Heart left ventricle (tissue), 16 donors: ENCODE measurements at places on chromosomes 7 and 10. TPM values are rescaled to one million over a fixed set of nuclear protein-coding genes. Genes with fewer than 3 reads are reported as not detected.

DNA sequence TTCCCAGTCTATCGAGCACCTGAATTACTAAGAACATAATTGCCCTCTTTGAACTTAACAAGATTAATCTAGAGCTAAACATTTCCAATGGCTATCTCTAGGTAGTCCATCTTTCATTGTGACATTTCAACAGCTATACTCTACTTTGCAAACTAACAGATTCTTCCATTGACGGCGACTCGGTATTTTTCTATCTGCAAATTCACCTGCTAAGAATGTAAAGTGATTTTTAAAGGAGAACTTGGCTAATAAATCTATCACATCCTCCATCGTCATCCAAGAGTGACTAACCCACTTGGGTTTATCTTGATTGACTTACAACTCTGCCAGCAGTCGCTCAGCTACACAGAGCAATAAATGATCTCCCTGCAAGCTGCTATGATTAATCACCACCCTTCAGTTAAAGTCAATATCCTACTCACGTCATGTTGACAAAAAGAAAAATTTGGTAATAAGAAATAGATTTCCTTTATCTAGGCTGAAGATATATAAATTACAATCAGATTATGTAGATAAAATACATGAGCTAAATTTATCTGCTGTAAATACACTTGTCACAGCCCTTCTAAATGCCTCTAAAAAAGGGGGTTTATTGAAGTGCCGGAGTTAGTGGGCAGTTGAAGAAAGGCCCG, 99.5 kb downstream of the SFMBT2 start:
- H3K36me3 ChIP-seq = peaks cover 9% of the 10 kb centered on the region
- no peaks in the 10 kb centered on the region for H3K4me1 ChIP-seq
- H3K4me3 ChIP-seq = no peak overlapping the region
- H3K27me3 ChIP-seq = no peaks in the 10 kb centered on the region
- DNase-seq = no peak

DNA sequence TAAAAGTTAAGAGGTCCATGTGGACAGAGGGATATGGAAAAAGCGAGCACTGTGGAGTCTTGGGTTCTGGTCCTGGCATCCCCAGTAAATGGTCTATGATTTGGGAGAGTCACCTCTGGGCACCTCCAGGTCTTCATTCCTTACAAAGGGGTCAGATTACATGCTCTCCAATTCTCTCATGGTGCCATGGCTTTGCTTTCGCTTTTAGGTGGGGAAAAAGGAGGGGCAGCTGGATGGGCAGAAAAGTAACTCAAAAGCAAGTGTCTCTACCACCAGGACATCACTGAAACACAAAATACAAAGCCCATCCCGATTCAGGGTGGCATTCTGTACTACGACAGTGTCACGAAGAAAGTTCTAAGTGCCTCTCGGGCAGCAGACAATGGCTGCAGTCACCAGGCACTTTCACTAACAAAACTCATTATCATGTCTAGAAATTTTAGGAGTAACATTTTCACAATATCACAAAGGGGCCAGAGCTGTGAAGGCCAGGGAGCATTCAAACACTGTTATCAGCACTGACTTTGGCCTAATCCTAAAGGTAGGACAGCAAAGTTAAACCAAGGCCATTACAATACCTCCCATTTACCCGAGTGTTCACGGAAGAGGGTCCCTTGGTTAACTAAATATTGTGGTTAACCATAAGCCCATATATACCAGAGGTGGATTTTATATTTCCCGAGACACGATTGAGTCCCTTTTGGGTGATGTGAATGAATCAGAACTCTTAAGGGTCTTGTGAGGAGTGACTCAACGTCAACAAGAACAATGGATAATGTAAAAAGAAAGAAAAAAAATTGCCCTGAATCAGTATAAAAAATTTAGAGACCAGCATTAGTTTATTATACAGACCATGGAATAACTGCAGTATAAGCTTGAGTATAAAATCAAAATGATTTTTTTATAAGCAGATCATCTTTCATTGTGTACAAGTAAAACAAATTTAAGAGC, 2.5 kb downstream of the PSAP start:
- no peak for DNase-seq
- H3K4me3 ChIP-seq = peak overlapping the region; percentile 80
- H3K36me3 ChIP-seq = no peaks in the 10 kb centered on the region
- H3K27ac ChIP-seq = no peak overlapping the region
- H3K4me1 ChIP-seq = peaks cover 72% of the 10 kb centered on the region

GRCh38 chr10:95384011-95384704, 93.4 kb upstream of the PDLIM1 start:
- no peak overlapping the region for H3K4me3 ChIP-seq
- no peak overlapping the region for H3K27ac ChIP-seq
- no peak for DNase-seq
- H3K36me3 ChIP-seq = peaks cover 82% of the 10 kb centered on the region
- H3K27me3 ChIP-seq = no peaks in the 10 kb centered on the region

DNA sequence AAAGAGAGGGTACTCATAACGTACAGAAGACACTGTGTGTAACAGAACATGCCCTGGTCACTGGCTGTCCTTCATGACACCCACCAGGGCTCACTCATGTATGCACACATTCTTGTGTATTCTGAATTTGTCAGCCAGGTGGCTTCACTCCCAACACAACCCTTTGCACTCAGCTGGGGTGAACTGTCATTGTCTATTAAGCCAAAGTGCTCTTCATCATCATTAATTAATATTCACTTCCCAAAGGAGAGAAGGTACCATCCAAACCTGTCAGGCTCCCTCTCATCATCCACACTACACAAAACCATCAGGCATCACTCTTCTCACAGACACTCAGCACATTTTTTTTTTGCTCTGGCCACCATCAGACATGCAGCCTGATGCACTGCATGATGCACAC, 469.8 kb downstream of the SORCS1 start:
- no peak overlapping the region for H3K4me3 ChIP-seq
- no peaks in the 10 kb centered on the region for H3K36me3 ChIP-seq
- H3K27ac ChIP-seq = no peak overlapping the region
- H3K4me1 ChIP-seq = no peaks in the 10 kb centered on the region

GRCh38 chr10:88226071-88226659, 357.0 kb downstream of the RNLS start:
- H3K36me3 ChIP-seq = no peaks in the 10 kb centered on the region
- no peak overlapping the region for H3K4me3 ChIP-seq
- DNase-seq = no peak

DNA sequence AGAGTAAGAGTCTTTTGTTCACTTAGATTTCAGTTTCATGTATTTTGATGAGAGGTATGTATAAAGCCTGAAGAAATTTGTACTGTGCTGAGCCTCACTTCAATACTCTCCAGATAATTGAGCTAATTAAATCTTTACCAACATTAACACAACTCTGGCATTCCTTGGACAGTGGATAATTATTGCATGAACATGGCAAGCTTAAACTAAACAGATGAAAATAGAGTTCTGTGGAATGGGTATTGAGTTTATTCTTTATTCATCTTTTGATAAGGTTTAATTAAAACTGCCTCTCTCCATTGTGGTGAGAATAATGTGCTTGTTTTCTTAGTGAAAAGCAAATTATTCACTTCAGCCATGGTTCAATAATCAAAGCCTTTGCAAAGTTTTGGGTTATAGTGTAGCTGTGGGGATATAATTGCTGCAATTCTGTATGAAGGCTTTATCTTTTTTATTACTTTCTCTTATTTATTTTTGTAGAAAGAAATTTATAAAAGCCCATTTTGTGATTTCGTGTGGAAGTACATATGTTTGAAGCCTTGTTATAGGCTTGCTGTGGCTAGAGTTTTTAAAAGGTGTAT, 126.4 kb upstream of the FZD1 start:
- no peak overlapping the region for H3K4me3 ChIP-seq
- H3K27ac ChIP-seq = no peak overlapping the region
- H3K4me1 ChIP-seq = no peaks in the 10 kb centered on the region
- no peaks in the 10 kb centered on the region for H3K27me3 ChIP-seq

DNA sequence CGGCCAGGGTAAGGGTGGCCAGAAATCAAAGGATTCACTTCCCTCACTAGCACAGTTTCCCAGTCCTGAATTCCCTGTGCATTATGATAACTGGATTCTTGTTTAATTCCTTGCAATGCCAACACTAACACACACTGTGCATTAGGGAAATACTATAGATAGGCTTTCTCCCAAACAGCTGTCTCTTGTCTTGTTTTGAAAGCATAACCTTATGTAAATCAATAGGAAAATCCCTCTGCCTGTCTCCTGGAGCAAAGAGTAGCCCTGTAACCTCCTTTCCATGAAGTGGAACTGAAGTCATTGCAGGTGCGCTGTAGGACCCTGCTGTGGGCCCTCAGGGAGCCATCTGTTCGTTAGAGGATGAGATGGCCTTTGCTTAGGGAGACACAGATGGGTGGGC, 82.8 kb upstream of the FAM171A1 start:
- no peaks in the 10 kb centered on the region for H3K36me3 ChIP-seq
- DNase-seq = no peak
- no peaks in the 10 kb centered on the region for H3K27me3 ChIP-seq
- no peak overlapping the region for H3K27ac ChIP-seq
- H3K4me3 ChIP-seq = no peak overlapping the region
- H3K4me1 ChIP-seq = no peaks in the 10 kb centered on the region

- H3K27me3 ChIP-seq = no peaks in the 10 kb centered on the region
- no peak overlapping the region for H3K27ac ChIP-seq
- no peaks in the 10 kb centered on the region for H3K36me3 ChIP-seq
- no peak for DNase-seq
- H3K4me1 ChIP-seq = no peaks in the 10 kb centered on the region
- H3K4me3 ChIP-seq = no peak overlapping the region
These were observed 8.8 kb upstream of the SFTPA1 start for GRCh38 chr10:79601939-79602338.

GRCh38 chr10:132400547-132401151, 3.6 kb downstream of the PWWP2B start:
- peaks cover 5% of the 10 kb centered on the region for H3K36me3 ChIP-seq
- H3K4me3 ChIP-seq = no peak overlapping the region
- no peaks in the 10 kb centered on the region for H3K27me3 ChIP-seq
- H3K27ac ChIP-seq = peak overlapping the region; percentile 84

- H3K27ac ChIP-seq = no peak overlapping the region
- H3K4me1 ChIP-seq = no peaks in the 10 kb centered on the region
- H3K27me3 ChIP-seq = peaks cover 6% of the 10 kb centered on the region
- DNase-seq = no peak
These were observed 41.2 kb upstream of the SLC35G1 start for GRCh38 chr10:93852476-93853095.

EPHA1 gene
- polyA plus RNA-seq = not detected
